GM12892 (cell line): ENCODE measurements at places on chromosomes 2 and 18.

GRCh38 chr2:15527074-15527739 is 33.9 kb downstream of the NBAS start:
- no peak for DNase-seq

- DNase-seq, result no peak
These were observed 6.2 kb upstream of the ARMC9 start for GRCh38 chr2:231191896-231192872.

- DNase-seq, result no peak
These were observed 27.9 kb upstream of the TYMS start for GRCh38 chr18:629269-630150.

DNA sequence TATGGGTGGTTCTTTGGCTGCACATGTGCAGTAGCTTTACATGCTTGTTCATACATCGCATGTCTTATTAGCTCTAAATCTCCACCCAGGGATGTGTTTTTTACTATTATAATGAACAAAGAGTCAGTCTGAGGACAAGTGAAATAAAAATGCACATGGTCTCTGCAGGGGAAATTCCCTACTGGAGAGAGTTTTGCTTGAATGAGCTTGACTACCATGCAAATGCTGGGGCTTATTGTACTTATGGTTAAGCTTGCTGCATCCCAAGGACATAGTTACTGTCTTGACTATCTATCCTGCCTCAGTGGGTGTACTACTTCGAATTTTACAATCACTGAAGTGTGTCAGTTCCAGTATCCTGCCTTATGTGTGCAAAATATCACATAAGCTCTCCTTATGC is 362.7 kb downstream of the TDRD15 start:
- no peak for DNase-seq

DNA sequence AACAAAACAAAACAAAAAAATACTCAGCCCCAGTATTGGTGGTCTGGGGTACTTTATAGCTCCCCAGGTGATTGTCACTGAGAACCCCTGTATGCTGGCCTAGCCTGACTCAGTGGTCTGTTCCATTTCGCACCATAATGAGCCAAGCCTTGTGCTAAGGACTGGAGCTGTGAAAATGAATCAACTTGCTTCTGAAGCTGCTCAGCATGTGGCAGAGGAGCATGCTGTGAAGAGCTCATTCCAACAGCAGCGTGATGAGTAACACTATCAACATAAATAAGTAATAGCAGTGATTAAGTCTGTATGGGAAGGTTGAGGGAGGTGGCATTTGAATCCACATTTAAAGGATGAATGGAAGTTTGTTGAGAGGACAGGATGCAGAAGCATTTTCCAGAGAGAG is 67.2 kb upstream of the ATL2 start:
- DNase-seq, result no peak

GRCh38 chr2:180319586-180320405 is 312.7 kb upstream of the CWC22 start:
- DNase-seq, result no peak

- no peak for DNase-seq
These were observed 218.8 kb downstream of the SCG2 start for GRCh38 chr2:223383315-223383714.

DNA sequence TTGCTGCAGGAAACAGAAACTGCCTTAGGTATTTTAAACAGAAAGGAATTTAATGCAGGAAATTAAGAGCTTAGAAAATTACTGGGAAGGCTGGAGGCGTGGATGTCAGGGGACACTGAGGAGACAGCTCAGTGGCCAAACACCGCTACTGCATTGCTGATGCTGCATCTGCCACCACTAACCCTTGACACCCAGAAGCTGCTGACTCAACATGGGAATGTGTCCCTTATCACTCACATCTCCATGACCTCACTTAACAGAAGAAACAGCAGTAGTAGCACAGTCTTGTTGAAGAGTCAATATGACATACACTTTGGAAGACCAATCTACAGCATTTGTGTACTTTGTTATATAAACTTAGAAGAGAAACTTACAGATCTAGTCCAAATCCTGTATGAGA is 906.1 kb downstream of the SLC4A3 start:
- DNase-seq, result no peak

DNA sequence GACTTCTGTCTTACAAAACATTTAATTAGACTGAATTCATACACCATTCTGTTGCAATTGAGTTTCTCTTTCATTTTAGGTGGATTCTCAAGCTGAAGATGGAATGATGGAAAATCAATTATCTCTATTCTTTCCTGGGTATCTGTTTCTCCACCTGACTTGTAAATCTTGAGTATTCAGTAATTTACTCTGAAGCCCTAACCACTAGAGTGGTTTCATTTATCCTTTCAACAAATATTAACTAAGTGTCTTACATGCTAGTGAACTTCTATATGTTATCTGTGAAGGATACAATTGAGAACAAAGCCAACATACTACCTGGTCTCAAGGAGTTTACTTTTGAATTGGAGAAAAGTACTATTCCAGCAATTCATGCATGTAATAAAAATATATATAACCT is 94.1 kb upstream of the ZNF804A start:
- DNase-seq, result no peak

DNA sequence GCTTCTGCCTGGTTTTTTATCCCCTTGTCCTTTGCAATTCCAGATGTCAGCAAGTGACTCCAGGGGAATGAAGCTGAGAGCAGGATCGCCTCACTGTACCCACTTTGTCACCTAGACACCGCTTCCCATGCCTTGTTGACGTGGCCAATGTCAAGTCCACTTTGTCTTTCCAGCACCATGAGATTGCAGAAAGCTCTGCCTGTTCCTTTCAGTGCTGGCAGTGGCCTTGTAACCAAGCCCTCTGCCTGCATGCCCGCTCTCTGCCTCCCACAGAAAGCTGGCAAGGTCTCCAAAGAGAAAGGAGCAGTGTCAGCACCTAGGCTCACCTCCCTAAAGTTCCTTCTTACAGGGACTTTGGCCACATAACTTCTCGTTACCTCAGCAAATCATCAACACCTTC is 282.2 kb upstream of the ST6GAL2 start:
- DNase-seq, result no peak

GRCh38 chr18:55592572-55592971 is 4.6 kb upstream of the TCF4 start:
- no peak for DNase-seq

DNA sequence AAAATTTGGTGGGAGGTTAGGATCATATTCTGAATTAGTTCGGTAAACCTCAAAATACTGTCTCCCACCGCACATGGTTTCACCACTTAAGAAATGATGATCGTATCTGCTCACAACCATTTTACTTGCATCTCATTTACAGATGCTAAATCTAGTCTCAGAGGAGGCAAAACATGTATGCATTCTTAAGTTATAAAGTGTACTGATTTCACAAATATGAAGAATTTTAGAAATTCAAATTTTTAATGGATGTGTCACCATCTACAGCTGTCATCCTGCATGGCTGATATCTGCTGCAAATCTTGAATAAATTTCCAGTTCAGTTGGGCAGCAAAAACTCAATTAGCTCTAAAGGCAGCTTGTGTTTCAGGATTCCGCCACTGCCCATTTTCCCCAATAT is 243.3 kb upstream of the KCNJ3 start:
- no peak for DNase-seq

- DNase-seq, result no peak
These were observed 104.3 kb upstream of the PXDN start for GRCh38 chr2:1848599-1848995.

DNA sequence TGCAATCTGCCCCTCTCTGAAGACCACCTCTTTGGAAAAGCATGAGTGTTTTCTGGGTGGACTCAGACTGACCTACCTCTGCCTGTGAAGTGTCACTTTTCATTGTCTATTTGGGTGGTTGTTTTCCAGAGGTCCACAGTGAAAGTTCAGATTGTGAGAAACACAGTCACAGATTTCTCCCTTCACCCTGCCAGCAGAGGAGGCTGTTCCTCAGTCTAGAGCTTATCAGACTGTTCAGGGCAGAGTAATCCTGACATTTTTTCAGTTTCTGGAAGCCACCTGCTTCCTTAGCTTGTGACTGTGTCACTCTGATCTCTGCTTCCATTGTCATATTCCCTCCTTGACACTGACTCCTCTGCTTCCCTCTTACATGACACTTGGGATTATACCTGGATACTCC is 55.4 kb upstream of the RMP24 start:
- DNase-seq, result no peak

GRCh38 chr2:16625759-16626158 is 39.9 kb downstream of the CYRIA start:
- no peak for DNase-seq

DNA sequence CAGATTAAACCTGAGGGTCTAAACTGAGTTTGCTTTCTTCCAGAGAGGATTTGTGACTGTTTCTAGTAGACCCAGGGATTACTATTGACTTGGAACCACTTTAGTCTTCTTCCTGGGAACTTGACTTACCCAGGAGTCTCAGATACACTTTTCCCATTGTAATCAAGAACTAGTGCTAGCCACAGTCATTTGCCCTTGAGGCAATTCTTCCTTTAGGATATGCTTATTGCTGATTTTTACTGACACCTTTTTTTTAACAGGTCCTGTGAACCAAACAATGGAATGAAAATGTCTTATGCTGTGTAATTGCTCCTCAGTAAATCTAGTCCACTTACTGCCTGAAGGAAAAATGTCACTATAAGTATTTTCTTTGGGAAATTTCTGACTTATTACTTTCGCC is 78.3 kb downstream of the TAF4B start:
- no peak for DNase-seq

DNA sequence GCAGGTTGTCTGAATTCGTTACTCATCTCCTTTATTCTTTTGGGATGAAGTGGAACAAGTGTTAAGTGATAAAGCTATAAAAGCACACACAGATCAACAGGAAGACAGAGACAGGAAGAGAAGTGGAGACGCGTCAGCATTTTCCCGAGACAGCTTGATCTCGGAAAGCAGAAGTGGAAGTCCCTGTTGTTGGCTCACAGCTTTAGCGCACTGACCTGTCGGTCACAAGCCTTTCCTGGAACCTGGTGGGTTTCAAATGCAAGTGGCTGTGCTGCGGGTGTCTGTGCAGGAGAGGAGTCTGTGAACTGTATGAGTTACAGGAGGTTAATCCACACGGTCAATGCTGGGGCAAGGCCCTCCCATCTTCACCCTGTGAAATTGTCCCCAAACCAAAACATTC is 116.6 kb upstream of the PELI1 start:
- peak; percentile 31 for DNase-seq

DNA sequence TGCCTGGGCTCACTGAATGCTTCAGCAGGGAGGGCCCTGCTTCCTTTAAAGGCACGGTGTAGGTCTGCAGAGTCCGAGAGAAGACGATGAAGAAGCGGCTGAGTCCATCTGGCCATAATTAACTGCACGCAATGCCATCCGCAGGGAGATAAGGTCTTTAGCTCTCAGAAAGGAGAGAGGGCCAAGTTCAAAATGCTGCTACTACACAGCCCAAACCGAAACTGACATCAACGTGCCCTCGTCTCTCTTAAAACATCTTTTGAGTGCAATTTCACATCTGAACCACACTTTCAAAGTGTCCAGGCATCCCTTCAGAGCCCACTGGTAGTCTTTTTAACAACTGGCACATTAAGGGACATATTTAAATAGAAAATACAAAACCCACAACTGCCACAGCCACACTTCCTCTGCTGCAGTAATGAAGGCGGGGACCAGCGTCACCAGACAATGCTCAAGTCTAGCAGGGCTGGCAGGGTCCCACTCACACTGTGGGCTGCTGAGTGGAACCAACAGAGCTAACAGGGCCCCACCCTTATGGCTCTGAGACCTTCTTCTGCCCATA is 35.8 kb downstream of the ST3GAL5 start:
- no peak for DNase-seq

DNA sequence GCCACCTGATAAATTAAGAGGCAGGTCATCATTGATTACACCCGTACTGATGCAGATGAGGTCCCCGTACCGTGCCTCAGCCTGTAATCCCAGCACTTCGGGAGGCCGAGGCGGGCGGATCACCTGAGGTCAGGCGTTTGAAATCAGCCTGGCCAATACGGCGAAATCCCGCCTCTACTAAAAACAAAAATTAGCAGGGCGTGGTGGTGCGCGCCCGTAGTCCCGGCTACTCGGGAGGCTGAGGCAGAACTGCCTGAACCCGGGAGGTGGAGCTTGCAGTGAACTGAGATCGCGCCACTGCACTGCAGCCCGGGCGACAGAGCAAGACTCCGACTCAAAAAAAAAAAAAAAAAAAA is 683 bp upstream of the ENOSF1 start:
- no peak for DNase-seq

- DNase-seq, result no peak
These were observed 242.0 kb upstream of the LYPD1 start for GRCh38 chr2:132911726-132912724.

DNA sequence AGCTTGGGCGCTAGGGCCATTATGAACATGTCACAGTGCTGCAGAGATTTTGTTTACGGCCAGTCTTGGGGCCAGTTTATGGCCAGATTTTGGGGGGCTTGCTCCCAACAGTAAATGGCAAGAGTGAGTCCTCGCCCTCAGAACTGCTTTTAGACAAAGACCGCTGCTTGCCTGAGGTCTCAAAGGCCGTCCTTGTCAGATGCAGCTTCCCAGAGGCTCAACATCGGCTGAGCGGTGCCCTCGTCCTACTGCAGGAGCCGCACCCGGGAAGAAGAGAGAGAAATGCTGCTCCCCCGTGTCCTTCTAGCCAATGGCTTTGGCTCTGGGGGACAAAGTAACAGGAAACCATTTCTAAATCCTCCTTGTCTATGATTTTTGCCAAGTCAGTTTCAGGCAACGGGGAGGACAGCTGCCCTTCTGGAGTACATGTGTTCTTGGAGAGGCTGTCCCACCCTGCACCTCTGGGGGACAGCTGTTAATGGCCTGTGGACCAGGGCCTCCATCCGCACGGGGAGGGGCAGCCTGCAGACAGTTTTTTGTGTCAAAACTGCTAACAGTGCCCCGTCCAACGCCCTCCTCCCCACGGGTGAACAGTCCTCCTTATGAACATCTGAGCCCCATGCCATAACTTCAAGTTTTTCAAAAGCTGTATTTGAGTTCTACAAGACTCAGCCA is 66.1 kb downstream of the C18orf63 start:
- DNase-seq, result no peak

GRCh38 chr2:182836451-182836850 is 30.0 kb downstream of the FRZB start:
- no peak for DNase-seq

- no peak for DNase-seq
These were observed 79.3 kb downstream of the ACAA2 start for GRCh38 chr18:49733896-49734585.

- DNase-seq, result no peak
These were observed 96.4 kb upstream of the DDX18 start for GRCh38 chr2:117718048-117718447.

DNA sequence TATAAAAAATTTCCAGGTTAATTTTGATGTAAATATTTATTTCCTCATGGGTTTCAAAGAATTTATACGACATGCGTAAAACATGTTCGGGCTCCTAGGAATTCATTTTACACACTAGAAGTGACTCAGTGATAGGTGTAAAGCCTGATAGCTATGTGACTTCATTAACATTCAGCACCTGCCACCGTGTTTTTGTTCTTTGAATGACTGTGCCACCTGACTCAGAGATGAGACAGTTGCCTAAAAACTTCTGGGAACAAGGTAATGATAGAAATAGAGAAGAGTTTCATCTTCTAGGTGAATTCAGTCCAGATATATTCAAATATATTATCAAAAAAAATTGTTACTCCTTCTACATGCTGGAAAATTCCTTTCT is 10.0 kb downstream of the IL1R2 start:
- DNase-seq, result no peak

GRCh38 chr2:199273042-199273511 is 184.7 kb downstream of the SATB2 start:
- DNase-seq, result no peak
